H1 (cell line): ENCODE measurements at places on chromosomes 5 and 9.

DNA sequence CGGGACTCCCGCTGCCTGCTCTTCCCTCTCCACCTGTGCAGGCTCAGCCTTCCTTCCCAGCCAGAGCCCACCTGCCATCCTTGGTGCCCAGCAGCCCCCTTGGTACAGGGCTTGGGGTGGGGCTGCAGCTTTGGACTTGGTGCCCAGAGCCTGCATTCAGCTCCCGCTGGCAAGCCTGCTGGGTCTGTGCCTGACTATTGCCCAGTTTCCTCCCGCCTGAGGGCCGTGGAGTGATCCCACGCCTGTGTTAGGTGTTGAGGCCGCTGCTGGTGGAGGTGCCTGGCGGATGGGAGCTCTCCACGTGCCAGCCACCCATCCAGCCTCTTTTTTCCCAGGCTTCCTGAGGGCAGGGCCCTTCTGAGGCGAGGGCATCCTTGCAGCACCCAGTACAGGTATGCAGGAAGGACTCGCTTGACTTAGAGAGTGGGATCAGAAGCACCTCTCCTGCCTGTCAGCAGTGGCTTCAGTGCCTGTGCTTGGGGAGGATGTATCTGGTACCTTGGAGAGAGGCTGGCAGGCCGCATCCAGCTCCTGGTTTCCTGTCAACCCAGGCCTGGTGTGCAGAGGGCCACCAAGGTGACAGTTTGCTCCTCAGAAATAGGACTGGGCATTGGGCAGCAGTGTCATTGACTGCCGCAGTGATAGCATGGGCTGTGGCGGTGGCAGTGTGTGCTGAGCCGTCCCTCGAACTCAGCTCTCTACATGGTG lies 7.8 kb downstream of the RXRA start:
- no peak for DNase-seq

GRCh38 chr5:136646915-136647314 lies 281.6 kb upstream of the TRPC7 start:
- no peak for DNase-seq

- no peak for DNase-seq
Observed at GRCh38 chr5:68872088-68872839, 221.6 kb upstream of the SLC30A5 start.

- no peak for DNase-seq
Observed at GRCh38 chr5:53200306-53200705, 90.7 kb upstream of the MOCS2 start.

- no peak for DNase-seq
Observed at GRCh38 chr5:16271851-16272250, 92.3 kb upstream of the MARCHF11 start.

DNA sequence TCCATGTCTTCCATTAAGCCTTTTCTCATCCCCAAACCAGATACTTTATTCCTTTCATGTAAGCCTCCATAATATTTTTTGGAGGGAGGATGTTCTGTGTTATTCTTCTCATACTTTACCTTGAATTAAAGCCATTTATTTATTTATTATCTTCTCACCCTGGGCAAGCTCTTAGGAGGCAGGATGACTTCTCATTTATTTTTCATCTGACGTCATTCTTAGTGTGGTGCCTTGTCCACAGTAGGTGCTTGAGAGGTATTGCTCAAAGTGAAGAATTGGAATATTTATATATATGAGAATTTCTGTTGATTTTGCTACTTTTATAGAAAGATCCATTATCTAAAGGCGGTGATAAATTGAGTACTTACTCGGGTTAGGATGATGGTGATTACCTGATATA lies 458.3 kb upstream of the ACTBL2 start:
- no peak for DNase-seq

- no peak for DNase-seq
Observed at GRCh38 chr9:11103525-11103924, 490.7 kb upstream of the PTPRD start.

- DNase-seq: no peak
Observed at GRCh38 chr5:55680353-55680752, 31.8 kb downstream of the SLC38A9 start.

DNA sequence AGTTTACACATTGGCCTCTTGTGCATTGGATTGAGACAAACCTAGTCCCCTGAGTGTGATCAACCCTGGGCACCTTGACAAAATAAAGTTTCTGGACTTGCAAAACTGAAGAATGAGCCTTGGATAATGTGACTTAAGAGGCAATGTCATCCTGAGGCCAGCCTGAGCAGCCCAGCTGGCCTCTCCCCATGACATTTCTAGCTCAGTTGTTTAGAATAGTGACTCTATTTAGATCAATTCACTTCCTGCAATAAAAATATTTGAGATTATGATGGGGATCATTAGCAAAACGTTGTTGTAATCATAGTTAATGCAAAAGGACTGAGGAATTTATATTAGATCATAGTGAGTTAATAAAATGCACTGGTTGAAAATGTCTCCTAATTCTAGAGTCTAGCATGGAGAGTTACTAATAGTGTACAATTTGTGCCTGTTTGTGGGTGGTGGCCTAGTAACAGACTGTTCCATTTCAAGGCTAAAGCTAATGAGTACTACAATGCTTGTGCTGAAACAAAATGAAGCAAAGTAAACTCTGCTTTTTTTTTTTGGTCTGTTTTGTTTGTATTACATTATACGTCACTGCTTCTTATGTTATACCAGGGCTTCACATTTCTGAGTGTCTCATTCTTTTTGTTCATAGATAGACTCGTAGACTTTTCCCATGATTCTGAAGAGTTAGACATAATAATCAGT lies 10.9 kb upstream of the RHOBTB3 start:
- no peak for DNase-seq
